Effector CD4-positive, alpha-beta T cell (primary cell): ENCODE measurements at places on chromosomes 7 and 10.

DNA sequence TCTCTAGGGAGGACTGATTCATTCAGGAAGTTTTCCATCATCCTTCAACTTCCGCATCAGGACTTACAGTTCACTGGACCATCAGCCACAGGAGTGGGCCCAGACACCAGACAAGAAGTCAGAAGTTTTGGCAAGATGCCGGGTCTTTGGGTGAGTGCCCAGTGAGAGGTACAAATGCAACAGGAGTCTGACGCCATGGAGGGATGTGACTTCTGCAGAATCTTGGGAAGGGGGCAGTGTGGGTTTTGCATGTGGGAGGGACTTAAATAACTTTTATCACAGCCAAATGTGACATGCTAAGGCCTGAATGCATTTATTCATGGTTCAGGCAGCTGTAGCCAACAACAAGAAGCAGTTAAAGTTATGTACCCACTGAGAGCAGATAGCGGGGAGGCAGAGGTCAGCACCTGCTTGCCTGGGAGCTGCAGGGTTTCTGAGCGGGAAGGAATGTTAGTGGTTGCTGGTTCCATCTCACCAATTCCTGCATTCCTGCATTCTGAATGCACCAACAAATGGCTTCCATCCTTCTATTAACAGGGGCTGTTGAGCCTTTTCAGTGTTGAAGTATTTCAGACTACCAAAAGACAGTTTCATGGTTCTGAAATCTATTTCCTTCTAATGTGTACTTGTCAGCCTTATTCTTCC is 375.2 kb downstream of the PAXIP1 start:
- DNase-seq: no peak

DNA sequence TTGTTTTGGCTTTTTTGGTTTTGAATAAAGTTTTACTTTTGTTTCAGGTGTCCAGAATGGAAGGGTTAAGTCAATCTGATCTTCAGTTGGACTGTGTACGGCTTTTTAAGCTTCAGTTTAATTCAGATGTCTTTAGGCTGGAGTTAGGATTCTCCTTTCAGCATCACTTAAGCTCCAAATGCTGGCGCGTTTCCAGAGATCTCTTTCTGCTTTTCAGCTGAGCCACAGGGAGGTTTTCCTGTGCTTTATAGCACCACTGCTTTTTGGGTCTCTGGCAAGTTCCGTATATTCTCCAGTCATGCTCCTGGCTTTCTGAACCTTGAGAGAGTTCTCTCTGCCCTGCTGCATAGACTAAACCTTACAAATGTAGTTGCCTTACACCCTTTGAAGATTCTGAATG is 60.0 kb downstream of the VTI1A start:
- no peak for DNase-seq

DNA sequence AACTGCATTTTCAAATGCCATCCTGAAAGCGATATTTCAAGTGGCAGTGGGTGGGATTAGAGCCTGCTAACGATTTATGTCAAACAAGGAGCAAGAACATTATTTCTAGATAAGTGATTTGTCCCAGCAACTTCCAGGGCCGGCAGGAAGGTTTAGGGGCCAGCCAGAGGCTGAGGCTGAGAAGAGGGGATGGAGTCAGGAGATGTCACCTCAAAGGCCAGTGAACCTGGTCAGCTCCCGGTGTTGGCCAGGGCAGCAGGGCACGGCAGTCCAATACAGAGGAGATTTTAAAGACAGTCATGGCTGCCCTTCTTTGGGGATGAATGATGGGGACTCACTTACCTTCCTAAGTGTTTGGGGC is 105.7 kb upstream of the PPIF start:
- no peak for DNase-seq

DNA sequence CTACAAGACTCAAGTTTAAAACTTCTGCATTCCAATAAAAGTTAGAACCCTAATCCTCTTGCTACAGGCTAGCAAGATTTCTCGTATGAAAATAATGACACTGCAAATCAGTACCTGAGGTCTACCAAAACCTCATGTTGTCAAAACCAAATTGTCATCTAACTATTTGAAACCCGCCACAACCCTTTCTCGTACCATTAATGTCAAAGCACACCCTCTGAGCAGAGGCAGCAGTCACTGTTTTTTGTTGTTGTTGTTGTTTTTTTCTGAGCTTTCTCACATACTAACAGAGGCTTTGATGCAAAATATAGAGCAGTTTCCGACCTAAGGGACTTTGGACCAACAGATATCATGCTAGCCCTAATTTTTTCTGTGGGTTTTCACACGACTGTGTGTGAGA is 563.9 kb upstream of the C7orf33 start:
- no peak for DNase-seq

DNA sequence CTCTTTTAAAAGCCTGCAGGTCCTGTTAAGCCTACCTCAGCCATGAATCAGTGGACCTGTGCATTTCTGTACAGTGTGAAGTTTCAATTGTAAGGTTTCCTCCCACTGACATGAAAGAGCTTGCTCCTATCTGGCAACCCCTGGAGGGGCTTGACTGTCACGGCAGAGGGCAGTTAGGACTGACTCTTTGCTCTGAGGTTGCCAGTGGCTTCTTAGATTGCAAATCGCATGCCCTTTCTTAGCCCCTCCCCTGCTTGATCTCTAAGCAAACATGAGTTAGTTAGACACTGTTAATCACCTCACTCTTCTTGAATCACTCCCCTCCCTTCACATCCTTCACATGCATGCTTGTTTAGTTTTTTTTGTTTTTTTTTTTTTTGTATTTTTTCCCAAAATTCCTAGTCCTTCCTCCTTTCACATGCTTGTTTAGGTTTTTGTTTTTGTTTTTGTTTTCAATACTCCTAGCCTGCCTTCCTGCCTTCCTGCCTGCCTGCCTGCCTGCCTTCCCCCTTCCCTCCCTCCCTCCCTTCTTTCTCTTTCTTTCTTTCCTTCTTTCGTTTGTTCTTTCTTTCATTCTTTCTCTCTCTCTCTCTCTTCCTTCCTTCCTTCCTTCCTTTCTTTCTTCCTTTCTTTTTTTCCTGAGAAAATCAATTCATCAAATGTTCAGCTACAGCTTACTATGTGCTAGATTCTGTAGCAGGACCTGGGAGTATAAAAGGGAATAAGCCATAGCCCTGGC is 6.0 kb upstream of the HIPK2 start:
- no peak for DNase-seq

- no peak for DNase-seq
These were observed 145.7 kb downstream of the RNF216 start for GRCh38 chr7:5635461-5636445.

DNA sequence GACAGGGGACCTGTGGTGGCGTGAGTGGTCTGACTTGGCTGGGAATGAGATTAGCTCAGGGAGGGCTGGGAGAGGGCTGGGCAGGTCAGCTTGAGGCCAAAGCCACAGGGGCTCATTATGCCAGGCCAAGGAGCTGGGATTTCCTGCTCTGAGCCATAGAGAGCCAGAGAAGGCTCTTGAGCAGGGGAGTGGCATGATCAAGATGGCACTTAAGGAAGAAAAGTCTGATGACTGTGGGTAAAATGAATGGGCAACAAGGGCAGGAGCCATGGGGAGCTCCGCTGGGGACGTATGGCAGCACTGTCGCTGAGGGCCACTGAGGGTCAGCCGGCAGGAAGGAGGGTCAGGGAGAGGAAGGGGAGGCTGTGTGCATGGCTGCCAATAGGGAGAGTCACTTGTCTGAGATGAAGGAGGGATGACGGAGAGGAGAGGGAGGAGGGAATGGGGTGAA is 5.8 kb downstream of the ANTXRL start:
- no peak for DNase-seq

DNA sequence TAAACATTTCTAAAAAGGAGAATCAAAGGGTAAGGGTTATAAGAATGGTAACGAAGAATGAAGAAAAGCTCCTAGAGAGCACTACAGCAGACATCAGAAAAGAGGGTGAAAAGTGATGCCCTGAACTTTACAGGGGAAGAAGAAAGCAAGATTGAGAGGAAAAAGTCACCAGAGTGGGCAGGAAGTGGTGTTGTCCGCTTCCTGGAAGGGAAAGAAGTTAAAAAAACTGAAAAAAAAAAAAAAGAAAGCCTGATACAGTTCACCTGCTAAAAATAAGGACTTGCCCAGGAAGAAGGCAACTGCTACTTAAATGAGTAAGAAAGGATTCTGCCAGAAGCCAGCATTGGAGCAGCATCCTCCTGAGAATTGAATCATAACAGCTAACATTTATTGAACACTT is 330.1 kb upstream of the PHF14 start:
- no peak for DNase-seq

- no peak for DNase-seq
These were observed 268.1 kb downstream of the PRKG1 start for GRCh38 chr10:51342381-51342780.

DNA sequence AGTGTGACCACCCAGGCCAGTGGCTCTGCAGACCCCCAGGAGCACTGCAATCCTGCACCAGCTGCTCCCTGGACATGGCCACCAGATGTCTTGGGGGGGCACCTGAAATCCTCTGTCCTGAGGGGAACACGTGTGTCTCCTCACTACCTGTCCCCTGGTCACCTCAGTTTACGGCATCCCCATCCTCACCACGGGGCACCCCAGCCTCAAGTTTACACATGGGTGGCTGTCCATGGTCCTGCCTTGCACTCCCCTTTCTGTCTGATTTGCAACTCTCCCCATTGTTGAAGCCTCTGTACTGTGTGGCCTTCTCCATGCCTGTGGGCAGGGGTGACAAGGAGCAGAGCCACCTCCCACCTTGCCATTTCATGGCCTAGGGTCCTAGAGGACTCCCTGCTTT is 67.2 kb downstream of the RAMP3 start:
- no peak for DNase-seq

DNA sequence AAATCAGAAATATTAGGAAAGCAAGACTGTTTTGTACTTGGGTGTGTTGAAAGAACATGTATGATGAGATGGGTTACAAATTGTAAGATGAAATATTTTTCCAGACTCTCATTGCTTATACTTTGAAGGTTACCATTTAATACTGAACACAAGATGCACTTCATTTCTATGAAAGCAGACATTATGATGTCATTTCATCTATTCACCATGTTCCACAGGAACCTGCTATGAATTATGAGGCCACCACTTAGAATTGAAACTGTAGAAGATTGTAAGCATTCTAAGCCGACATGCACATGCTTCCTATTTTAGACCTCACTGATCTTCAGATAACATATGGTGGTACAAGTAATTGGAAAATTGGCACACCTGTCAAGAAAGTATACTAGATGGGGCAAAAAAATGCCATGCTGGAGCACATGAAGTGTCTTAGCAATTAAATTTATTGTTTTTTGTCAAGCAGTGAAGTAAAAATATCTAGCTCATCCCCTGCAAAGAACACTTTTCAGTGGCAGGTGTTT is 195.0 kb downstream of the PHF14 start:
- no peak for DNase-seq

GRCh38 chr7:129188372-129188891 is at the start of gene SMO:
Gene SMO (plus strand): TSS chr7:129188633. CDS start chr7:129189152, 519 bp downstream.
- no peak for DNase-seq

GRCh38 chr10:103764296-103765088 is 90.9 kb downstream of the SH3PXD2A start:
- no peak for DNase-seq

DNA sequence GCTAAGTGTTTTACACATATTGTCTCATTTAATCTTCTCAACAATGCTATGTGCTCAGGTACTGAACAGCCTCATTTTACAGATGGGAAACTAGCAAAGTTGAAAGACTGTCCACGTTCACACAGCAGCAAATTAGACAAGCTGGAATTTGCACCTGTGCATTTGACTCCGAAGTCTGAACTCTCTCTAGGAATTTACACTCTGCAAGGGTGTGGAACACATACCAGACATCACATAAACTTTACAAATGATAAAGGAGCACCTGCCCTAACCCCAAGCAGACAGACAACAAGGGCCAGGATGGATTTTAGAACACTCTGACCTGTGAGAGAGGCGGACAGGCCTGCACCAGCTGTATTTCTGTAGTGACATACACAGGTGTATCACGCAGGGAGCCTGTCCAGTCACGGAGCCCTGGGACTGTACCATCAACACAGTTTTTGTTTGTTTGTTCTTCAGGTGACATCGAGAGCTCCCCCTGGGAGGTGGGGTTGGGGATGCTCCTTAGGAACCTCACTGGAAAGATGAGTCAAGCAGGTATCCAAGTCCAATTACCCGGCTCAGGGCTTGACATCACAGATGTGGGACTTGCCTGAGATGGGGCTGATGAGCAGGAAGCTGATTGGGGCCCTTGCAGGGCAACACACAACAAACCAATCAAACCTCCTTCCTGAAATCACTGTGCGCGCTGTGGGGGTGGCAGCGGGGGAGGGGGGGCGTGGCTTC is 31.0 kb downstream of the MKI67 start:
- DNase-seq: no peak

DNA sequence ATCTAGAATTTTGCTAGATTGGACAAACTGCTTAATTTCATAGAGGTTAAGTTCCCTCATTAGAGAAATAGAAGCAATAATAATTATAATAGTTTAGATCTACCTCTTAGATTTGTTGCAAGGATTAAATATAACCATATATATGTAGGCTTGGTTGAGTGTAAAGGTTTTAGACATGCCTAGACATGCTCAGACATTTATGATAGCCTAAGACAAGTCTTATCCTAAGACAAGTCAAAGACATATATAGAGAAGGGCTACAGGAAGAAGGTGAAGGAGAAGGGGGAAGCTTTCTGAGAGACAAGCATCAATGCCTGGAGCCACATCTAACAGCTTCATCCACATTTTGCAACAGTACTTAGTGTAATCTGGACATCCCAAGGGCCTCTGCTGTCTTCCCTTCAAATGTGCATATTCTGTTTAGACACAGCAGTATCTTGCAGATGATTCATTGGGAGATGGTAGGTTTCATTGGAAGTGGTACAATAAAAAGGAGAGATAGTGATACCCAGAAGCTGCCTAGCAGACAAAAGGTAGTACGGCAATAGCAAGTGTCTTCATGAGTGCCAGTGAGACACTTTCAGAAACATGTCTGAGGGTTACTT is 146.5 kb downstream of the HGF start:
- DNase-seq: no peak

- DNase-seq: no peak
These were observed 201.4 kb downstream of the INHBA start for GRCh38 chr7:41501466-41501865.

DNA sequence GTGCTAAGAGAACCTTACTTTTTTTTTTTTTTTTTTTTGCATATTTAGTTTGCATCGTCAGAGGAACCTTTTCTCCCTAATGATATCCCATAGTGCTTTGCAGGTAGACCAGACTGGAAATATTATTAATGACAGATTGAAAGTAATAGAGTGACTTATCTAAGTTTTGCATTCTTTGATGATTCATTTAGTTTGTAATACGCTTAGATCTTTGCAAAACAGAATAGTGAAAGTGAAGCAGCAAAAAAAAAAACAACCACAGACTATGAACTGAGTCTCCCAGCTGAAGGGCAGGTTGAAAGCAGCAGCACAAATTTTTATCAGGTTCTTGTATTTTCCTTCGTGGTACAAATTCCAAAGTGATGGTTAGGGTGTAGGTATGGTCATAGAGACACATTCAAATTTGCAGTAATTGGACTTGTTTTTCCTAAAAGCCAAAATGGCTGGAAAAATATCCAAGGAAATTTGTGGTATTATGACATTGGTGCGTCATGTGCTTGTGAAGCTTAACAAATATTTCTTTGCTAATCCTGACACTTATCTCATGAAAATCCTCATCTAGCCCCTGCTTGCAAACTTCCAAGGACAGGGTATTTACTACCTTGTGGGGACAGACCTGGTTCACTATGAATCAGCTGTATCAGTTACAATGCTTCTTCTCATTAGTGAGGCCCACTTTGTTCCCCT is 81.8 kb upstream of the CREB5 start:
- DNase-seq: no peak
